ENCODE measurements at places on chromosomes 16 and 17. TPM values are rescaled to one million over a fixed set of nuclear protein-coding genes. Genes with fewer than 3 reads are reported as not detected.

Gene GAS2L2
- total RNA-seq: not detected

DNA sequence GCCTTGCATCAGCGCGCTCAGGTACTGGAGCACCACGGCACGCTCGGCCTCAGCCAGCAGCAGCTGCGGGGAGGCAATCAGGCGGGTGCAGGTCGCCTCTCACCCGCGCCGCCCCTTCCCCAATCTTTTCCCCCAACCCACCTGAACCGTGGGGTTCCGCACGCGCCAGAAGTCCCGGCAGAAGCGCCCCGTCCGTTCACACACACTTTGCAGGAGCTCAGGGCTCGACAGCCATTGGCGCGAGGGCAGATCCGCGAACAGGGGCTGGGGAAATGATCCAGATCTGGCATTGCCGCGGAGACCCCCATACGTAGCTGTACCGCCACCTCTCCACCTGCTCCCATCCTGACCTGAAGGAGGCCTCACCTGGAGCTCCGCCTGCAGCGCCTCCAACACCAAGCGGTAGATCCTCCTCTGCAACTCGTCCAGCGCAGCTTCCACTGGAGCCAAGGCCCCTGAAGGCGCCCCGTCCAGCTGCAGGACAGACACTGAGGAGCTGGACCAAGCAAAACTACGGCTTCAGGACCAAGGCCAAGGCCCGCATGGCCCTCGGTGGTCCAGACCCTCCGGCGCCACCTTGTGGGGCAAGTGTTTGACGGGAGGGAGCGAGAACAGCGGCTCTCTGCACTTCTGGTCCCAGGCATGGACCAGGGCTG is 1.4 kb upstream of the MATCAP1 start:
- peak; percentile 87 for DNase-seq

DNA sequence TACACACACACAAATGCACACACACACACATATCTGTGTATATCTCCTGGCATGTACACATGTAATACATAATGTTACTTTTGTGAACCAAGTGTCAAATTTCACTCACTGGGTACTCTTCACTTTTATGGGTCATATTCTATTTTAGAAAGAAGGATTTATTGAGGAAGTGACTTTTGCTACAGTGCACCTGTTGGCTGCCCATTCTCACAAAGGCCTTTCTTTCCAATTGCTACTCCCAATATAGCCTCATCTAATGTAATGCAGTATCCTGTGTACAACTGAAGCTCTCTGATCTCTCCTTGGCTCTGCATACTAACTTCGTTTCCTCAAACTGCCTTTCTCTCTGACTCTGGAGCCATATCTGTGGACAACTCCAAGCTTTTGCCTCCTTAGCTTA is 107.5 kb downstream of the ABCA8 start:
- DNase-seq: no peak

GRCh38 chr17:58991718-58992331 is 114.9 kb downstream of the TRIM37 start:
- no peak for DNase-seq

GRCh38 chr17:42751628-42752027 is 6.8 kb upstream of the EZH1 start:
- DNase-seq: no peak

DNA sequence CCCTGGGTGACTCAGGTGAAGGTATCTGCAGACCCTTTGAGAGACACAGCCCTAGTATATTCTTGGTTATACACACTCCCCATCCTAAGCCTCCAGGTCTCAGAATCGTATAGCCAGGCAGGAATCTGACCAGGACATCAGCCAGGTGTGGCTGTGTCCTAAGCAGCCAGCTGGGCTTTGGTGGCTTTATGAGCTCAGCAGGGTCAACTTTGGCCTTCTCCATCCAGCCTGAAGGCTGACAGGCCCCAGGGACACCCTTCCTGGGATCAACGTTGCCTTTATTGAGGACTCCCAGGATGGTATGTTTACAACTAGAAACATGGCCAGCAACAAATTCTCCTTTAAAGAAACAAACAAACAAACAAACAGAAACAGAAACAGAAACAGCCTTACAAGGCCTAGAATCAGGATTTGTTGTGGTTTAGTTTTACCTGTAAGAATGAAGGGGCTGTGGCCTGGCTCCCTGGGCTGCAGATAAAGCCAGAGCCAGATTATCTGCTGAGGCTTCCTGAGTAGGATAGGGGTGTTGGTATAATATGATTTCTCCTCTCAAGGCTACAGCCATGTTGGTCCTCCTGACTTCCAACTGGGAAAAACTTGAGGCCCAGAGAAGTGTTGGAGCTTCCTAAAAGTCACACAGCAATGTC is 8.5 kb downstream of the KIF19 start:
- no peak for DNase-seq
